ENCODE measurements at places on chromosomes 12 and 14.

DNA sequence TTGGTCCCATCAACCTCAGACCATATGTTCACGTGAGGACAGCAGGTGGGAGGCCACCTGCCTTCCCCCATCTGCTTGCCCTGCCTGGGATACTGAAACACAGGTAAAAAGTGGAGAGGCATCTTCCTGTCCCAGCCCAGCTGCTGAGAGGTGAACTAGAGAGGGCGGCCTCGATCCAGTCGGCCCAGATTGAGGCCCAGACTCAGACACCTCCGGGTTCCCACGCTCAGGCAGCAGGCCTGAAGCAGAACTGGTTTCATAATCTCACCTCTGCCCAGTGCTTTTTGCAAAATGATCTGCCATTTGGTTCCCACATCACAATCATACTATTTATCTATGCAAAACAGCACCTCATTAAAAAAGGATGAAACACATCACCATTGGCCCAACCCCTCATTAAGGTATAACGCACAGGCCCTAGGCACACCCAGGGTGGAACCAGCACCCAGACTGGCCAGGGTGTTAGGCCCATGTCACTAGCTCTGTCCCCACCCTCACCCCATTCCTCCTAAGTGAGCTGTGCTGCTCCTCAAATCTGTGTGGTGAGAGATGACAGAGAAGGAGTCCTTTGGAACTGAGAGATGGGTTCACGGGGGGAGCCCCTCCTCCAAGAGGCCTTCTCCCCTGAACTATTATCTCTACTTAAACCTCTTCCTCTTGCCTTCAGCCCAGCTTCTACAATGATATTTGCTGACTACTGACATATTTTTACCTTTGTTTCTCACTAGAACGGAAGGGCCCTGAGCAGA is 81.1 kb downstream of the ZFP36L1 start:
- DNase-seq = no peak

DNA sequence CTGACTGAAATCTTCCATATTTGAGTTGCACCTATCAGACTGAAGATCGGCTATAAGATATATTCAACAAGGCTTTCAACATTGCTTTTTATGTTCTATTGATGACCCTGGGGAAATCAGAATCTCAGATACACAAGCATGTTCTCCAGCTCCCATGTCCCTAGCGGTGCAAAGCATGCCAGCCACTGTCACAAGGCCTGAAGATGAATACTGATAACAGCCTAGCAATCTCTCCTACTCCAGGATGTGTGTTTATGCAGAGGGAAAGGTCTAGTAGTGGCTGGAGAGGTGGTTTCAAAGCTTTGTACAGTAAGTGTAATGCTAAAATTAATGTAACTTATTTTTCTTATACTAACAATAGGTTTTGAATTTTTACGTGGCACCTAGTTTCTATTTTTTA is 64.6 kb downstream of the SOX5 start:
- no peak for DNase-seq

GRCh38 chr12:43482311-43483085 is 69.5 kb downstream of the ADAMTS20 start:
- DNase-seq = no peak

DNA sequence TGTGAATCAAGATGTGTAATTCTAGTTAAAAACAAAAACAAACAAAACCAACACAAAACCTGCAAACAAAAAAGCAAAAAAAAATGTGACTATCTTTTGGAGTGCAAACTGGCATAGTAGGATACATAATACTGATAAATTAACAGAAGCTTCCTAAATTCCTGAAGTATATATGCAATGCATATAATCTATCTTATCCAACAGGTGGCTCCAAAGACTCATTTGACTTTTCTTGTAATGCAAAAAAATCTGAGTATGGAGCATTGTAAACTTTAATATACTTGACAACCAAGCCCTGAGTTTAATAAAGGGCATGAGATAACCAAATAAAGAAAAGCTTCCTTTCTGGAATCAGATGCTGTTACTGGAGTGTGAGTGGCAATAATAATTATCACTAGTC is 1003.6 kb downstream of the FSCB start:
- no peak for DNase-seq

DNA sequence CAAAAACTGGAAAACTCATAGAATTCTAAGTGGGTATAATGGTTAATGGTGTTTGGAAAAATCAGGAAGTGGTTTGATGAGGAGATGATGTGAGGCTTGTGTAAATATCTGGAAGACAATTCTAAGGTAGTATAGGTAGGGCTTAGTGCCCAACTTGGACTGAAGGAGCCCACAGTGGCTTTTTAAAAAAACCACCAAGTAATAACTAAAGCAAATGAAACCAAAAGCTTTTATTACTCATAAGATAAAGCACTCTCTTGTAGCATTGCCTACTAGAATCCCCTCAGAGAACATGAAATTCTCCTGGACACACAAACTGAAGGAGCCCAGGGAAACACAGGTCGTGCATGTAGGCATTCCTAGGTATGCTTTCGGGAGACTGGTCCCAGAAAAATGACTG is 324.5 kb downstream of the NELL2 start:
- no peak for DNase-seq

DNA sequence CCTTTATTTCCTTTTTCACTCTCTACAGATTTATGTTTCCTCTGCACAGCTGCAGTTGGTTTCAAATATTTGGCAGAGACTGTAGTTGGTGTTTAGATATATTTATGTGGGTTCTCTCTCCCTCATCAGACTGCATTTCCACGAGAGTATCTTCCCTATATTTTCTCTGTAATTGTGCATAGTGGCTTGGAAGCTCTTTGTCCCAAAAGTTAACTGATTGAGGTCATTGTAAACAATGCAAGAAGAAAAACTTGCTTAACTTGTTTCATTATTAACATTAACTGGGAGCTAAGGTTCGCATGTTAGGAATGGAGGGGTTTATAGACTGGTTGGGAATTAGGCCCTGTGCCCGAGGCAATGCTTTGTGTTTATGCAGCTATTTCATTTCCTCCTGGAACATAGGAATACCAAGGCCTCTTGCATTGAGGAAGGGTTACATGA is 216.9 kb upstream of the HMGA2 start:
- no peak for DNase-seq

DNA sequence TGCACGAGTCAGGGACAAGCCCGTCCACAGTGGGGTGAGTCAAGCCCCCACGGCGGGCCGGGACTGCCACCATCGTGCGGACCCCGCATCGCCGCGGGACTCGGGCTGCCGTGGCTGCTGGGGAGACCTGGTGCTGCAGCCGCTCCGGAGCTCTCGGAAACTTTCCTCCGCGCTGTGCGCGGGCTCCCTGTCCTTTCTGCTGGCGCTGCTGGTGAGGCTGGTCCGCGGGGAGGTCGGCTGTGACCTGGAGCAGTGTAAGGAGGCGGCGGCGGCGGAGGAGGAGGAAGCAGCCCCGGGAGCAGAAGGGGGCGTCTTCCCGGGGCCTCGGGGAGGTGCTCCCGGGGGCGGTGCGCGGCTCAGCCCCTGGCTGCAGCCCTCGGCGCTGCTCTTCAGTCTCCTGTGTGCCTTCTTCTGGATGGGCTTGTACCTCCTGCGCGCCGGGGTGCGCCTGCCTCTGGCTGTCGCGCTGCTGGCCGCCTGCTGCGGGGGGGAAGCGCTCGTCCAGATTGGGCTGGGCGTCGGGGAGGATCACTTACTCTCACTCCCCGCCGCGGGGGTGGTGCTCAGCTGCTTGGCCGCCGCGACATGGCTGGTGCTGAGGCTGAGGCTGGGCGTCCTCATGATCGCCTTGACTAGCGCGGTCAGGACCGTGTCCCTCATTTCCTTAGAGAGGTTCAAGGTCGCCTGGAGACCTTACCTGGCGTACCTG is 1.1 kb downstream of the PDE3A start:
- DNase-seq = peak; percentile 63

- DNase-seq = no peak
Observed at GRCh38 chr14:103356024-103356682, 22.1 kb downstream of the EIF5 start.

GRCh38 chr12:25287610-25288009 is 36.9 kb upstream of the KRAS start:
- no peak for DNase-seq

- no peak for DNase-seq
Observed at GRCh38 chr12:118124333-118124874, 11.5 kb upstream of the PEBP1 start.

GRCh38 chr12:79206871-79207270 is 342.3 kb downstream of the SYT1 start:
- no peak for DNase-seq

DNA sequence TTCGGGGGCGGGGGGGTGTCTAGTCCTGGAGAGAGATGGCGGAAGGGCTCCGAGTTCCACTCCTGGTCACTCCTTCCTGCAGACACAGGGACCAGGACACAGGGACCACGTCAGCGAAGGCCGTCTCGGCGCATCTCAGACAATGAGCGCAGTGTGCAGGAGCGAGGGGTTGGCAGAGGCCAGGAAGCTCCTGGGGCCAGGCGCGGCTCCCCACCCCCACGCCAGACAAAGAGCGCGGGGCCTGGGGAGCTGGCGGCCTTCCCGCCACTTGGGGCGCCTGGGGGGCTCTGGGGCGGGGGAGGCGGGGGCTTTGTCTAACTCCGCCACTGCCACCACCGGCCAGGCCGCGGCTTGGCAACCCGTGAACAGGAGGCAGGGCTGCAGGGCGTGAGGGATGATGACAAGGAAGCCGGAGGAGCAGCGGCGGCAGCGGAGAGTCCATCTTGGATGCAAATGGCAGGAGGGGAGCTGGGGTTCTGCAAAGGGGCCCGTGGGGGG is 2.2 kb downstream of the CDK2AP1 start:
- DNase-seq = peak; percentile 67

- no peak for DNase-seq
Observed at GRCh38 chr14:86714575-86714974, 1184.6 kb downstream of the FLRT2 start.

- DNase-seq = no peak
Observed at GRCh38 chr14:100299238-100299560, 7.0 kb downstream of the SLC25A29 start.

DNA sequence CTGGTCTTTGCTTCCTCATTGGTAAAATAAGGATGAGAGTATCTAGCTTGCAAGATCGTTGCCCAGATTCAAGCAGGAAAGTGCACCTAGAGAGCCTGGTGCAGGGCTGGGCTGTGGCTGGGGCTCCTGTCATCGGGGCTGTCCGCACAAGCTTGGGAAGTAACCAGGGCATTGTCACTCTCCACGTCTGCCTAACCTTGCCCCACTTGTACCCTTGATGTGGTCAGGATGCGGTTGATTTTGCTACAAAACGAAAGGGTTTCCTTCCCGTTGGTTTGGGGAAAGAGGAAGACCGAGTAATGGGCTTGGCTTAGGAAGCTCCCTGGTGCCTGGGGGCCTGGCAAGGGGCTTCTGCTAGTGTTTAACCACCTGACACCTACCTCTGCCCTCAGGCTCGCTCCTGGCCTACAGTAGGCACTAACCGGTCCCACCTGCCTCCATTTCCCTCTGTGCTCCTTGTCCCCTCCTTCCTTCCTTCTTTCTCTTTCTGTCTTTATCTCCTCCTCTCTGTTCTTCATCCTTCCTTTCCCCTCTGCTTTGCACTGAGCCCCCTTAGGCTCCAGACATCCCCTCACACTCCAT is 21.8 kb downstream of the MVK start:
- DNase-seq = no peak

GRCh38 chr12:25687226-25687625 is 134.1 kb upstream of the LMNTD1 start:
- no peak for DNase-seq

DNA sequence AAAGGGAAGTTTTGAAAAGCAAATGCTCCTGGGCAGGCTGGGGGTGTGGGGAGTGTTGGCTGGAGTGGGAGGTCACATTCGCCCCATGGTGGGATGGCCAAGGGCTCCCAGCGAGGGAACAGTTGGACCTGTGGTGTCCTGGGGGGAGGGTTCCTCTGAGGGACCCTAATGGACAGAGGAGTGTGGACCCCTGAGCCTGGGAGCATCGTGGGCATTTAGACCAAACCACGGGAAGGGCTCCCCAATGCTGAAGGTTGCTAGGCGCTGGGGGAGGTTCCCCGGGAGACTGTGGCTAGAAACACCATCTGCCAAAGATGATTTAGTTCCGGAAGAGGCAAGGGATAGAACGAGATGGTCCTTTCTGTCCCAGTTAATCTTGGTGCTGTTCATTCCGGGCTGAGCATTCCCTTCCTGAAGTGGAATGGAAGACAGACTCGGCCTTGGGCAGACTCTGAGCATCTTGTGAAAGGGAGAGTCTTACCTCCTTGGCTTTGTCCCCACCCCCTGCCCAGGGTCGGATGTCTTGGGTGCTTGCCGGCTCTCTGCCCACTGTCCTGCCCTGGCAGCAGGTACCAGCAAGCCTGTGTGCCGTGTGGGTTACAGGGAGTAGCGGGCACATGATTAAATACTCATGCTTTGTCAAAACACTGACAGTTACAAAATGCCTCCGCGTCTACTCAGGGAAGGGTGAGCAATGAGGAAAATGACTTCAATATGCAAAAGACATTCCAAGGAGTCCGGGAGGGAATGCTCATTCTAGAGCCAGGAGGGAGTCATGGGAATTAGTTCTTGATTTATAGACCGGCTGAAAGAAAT is 215.9 kb downstream of the CACNA1C start:
- no peak for DNase-seq

DNA sequence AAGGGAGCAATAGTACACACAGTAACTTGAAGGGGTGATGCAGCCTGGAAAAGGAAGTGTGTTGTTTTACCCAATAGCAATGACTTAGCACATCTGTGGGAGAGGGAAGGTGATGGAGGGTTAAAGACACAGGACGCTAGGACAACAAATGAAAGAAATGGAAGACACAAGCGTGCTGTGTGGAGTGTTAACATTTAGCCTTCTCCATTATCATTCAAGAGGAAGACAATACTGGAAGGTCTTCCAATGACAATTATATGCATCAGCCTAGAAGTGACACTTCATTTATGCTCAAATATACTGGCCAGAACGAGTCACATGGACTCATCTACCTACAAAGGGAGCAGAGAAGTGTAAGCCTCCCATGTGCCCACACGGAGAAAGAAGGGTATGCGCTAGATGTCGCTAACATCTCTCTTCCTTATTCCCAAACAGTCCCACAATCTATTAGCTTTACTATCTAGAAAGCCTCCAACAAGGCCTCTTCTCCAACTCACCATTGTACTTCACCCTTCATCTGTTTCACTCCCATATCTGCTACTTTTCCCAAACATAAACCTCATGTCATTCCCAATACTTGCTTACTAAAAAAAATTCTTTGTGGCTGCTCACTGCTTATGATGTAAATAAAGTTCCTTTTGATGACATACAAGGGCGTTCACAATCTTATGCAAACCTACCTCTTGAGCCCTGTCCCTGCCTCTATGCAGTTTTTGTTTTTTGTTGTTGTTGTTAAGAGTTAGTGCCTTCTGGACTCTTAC is 20.3 kb downstream of the PPM1H start:
- DNase-seq = no peak

GRCh38 chr12:105083551-105084105 is 630 bp downstream of the ALDH1L2 start:
- DNase-seq = peak; percentile 67

- no peak for DNase-seq
Observed at GRCh38 chr12:50201987-50202521, 34.9 kb upstream of the CERS5 start.

DNA sequence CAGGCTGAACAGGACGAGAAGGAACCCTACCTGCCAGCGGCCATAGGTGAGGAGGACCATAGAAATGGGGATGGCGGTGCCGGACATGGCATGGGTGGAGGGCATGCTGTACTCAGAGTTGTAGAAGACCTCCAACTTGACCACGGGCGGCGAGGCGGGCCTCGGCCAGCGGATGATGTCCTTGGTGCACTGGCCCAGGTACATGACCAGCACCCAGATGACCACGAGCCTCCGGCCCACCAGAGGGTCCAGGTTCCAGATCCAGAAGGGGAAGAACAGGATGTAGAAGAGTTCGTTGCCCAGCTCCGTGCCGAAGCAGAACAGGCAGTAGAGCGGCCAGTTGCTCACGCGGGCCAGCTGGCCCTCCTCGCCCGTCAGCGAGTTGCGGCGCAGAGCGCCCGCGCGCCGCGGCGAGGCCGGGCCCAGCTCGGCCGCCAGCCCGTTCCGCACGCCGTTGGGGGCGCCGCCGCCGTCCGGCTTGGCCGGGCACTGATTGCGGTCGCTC is 582 bp downstream of the SGPP1 start:
- peak; percentile 73 for DNase-seq
